ENCODE measurements at places on chromosomes 16 and 17. TPM values are rescaled to one million over a fixed set of nuclear protein-coding genes. Genes with fewer than 3 reads are reported as not detected.
A peak's percentile ranks its signal among the peaks of the same experiment; 100 is the strongest.

- H3K4me1 ChIP-seq = peaks cover 29% of the 10 kb centered on the region
- DNase-seq = no peak
- no peaks in the 10 kb centered on the region for H3K27me3 ChIP-seq
- no peak overlapping the region for H3K27ac ChIP-seq
- H3K4me3 ChIP-seq = no peak overlapping the region
Observed at GRCh38 chr17:29903471-29903870, 26.6 kb downstream of the SSH2 start.

DNA sequence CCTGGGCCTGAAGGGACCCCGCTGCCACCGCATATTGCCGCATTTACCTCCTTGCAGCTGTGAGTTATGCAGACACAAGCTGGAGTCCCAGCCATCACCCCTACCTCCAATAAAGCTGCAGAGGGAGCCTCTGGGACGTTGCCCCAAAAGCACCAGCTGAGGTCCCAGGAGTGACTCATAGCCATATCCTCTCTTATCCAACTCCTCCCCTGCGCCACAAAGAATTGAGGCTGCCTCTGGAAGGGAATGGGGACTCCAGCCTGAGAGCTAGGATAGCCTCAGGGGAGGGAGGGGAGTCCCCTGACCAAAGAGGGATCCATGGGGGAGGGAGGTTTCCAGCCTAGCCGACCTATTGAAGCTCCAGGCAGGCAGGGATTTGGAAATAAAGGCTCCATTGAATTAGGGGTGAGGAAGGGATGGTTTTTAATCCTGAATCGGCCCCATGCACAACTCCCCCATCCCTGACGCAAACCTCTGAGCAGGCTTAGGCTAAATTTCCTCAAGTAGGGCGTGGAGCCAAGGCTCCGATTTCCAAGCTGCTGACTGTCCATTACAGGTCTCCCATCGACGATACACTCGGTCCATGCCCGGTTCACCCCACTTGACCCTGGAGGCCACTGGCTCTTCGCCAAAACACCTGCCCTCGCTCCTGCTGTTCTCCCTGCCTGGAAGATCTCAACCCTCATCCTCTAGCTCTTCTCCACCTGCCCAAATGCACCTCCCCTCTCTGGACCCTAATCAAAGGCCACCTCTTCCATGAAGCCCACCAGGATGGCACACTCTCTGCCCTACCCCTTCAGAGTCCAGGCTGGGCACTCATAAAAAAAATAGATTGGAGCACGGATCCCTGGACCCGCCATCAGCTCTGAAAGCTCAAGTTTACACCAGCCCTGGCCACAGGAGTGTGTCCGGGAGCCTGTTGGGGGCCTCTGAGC is 27.5 kb downstream of the PIMREG start:
- H3K27me3 ChIP-seq = no peaks in the 10 kb centered on the region
- H3K27ac ChIP-seq = no peak overlapping the region
- H3K4me1 ChIP-seq = no peaks in the 10 kb centered on the region
- H3K36me3 ChIP-seq = no peaks in the 10 kb centered on the region
- DNase-seq = no peak
- H3K4me3 ChIP-seq = no peak overlapping the region

DNA sequence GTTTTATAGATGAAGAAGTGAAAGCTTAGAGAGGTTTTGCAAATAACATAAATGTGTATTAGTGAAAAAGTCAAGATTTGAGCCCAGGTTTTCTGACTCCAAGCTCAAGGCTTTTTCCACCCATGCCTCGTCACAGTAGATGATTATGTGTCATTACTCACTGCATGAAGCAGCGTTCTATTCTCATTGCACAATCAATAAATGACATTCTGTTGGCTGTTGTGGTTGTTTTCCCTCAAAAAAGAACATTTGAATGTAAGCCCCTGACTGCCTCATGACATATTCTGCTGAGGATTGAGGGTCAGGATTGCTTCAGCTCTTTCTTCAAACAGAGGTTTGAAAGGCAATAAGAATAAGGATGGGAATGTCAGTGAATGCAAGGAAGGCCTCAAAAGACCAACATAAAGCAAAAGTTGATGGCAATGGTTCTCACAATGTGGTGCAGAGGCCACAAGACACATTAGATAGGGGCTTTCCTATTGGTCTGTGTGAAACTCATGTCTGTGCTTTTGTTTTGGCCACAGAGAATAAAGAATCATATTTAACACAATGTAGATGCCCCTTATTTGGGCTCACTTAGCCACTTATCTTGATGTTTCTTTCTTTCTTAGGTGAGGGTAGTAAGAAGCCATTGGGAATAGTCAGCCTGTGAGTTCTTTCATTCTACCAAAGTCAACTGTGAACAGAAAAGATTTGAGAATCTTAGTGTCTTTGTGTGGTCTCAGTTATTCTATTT is 5.4 kb upstream of the MMD start:
- H3K27me3 ChIP-seq = peaks cover 12% of the 10 kb centered on the region
- H3K27ac ChIP-seq = no peak overlapping the region
- no peak overlapping the region for H3K4me3 ChIP-seq
- DNase-seq = no peak

DNA sequence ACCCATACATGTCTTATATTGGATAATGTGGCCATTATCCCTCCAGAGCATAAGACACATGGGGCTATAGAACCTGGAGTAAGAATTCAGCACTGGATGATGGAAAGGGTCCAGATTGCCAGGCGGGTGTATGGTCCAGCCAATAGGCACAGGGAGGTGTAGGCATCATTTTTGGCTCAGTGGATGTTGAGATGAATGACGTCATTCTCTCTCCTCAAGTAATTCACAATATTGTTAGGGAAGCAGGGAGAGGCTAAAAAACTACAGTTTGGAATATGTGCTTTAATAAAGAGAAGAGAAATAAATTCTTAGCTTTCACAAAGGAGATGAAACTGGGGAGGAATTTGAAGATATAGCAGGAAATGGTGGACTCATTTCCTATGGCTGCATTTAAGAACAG is 461.1 kb upstream of the GOT2 start:
- no peaks in the 10 kb centered on the region for H3K36me3 ChIP-seq
- no peak for DNase-seq
- H3K27ac ChIP-seq = no peak overlapping the region

DNA sequence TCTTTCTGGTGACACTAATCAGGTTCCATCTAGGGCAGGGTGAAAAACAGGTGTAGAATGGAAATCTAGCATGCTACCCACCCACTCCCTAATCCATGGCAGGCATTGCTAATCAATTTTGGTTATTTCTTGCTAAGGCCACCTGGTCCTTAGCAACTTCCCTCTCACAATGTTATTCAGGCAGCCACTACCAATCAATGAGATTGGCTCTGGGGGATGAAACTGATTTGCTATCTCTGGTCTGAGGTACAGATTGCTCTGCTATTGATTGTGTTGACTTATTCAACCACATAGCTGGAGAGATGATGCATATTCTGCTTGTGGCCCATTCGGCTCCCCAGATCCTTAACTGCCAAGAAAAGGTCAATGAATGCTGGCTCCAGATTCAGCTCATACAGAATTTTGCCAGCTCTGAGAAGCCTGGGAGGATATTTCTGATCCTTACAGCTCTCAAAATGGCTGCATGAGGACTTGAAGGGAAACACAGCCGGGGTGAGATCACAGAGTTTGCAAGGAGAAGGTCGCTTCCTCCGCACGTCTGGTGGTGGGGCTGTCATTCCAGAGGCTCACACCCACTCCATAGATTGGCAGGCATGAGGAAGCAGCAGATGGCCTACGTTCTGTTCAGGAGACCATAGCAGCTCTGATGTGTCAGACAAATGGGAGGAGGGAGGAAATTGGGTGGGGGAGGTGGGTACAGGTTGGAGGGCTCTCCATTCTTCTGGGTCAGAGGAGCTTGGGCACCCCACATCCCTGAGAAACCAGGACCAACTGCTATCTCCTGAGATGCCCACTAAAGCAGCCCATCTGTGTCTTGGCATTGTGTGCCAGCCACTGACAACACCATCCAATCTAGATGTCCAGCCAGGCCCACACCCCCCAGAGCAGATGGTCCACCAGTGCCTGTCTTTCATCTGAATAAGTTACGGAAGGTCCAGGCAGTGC is 22.3 kb downstream of the SEZ6 start:
- H3K27ac ChIP-seq = peak overlapping the region; percentile 47
- H3K4me1 ChIP-seq = peaks cover 26% of the 10 kb centered on the region
- no peaks in the 10 kb centered on the region for H3K36me3 ChIP-seq

- no peak overlapping the region for H3K27ac ChIP-seq
- DNase-seq = no peak
- peaks cover 29% of the 10 kb centered on the region for H3K27me3 ChIP-seq
- H3K4me1 ChIP-seq = peaks cover 29% of the 10 kb centered on the region
- no peak overlapping the region for H3K4me3 ChIP-seq
- no peaks in the 10 kb centered on the region for H3K36me3 ChIP-seq
Observed at GRCh38 chr16:2470234-2470601, 879 bp upstream of the NTN3 start.

DNA sequence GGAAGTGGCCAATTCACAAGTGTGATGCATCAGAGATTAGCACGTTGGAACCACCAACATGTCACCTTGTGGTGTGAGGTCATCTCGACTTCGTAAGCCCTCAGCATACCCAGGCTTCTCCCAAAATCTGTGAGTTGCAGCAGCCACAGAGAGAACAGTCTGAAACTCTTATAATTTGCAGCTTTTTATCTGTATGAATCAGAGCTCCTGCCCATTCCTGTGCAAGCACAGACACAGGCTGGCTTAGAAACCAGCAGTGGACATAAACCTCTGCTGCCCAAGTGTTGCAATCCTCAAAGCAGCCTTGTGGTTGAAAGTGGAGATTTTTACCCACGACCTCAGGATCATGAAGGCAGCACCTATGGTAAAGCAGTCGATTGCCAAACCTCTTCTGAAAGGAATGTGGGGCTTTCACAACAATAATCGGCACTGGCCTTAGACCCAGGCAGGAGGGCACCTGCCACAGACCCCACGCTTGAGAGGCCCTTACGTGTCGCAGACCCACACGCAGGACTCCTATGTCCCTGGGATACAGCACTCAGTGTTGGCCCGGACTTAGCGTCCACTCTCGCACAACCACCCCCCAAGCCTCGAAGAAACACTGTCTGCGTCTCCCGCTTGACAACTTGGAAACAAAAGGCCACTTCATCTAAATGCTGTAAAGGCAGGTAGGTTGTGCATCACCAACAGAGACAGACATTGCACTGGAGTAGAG is 24.5 kb upstream of the OSGIN1 start:
- no peak overlapping the region for H3K4me3 ChIP-seq
- no peak overlapping the region for H3K27ac ChIP-seq
- H3K4me1 ChIP-seq = no peaks in the 10 kb centered on the region
- no peaks in the 10 kb centered on the region for H3K27me3 ChIP-seq

GRCh38 chr17:28258347-28258887 is 60.6 kb upstream of the TMEM97 start:
- no peaks in the 10 kb centered on the region for H3K27me3 ChIP-seq
- no peak overlapping the region for H3K27ac ChIP-seq
- no peak overlapping the region for H3K4me3 ChIP-seq
- no peaks in the 10 kb centered on the region for H3K36me3 ChIP-seq
- H3K4me1 ChIP-seq = no peaks in the 10 kb centered on the region

- no peaks in the 10 kb centered on the region for H3K27me3 ChIP-seq
- no peak overlapping the region for H3K27ac ChIP-seq
- no peak for DNase-seq
- no peaks in the 10 kb centered on the region for H3K4me1 ChIP-seq
- H3K4me3 ChIP-seq = no peak overlapping the region
Observed at GRCh38 chr16:84347161-84347560, 21.2 kb upstream of the ATP2C2 start.

DNA sequence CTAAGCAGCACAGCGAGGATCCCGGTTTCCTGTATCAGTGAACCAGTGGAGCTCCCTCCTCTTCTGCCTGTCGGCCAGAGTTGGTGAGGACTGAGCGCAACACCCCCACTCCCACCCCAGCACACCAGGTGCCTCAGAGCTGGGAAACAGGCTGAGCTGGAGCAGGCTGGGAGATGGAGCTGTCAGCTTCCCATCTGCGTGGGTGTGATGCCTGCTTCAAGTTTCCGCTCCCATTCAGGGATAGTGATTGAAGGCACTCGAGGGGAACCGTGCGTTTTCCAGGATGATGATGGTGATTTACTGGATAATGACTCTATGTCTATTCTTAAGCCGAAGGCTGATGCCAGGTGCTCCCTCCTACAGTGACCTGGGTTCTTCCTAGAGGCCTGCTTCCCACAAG is 144.5 kb downstream of the TMEM132E start:
- H3K4me3 ChIP-seq = no peak overlapping the region
- H3K4me1 ChIP-seq = no peaks in the 10 kb centered on the region
- DNase-seq = no peak
- H3K36me3 ChIP-seq = no peaks in the 10 kb centered on the region
- H3K27ac ChIP-seq = no peak overlapping the region

DNA sequence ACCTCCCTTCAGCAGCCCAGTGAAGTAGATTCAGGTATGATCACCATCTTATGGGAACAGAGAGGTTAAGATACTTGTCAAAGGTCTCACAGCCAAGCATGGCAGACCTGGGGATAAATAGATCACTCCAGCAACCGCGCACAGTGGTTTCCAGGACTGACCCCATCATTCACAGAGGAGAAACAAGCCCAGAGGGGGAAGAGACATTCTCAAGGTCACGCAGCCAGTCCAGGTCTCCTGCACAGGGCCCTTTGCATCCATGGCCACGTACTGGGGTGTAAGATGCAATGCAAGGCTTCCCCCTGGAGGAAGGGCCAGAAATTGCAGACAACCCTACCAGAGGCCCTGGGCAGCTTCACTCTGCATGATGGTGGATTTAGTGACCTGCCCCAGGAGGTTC is 19.9 kb downstream of the TLE7 start:
- H3K27ac ChIP-seq = no peak overlapping the region
- no peak overlapping the region for H3K4me3 ChIP-seq
- peak; percentile 18 for DNase-seq
- H3K4me1 ChIP-seq = peaks cover 4% of the 10 kb centered on the region
- no peaks in the 10 kb centered on the region for H3K27me3 ChIP-seq

- H3K36me3 ChIP-seq = no peaks in the 10 kb centered on the region
- no peaks in the 10 kb centered on the region for H3K4me1 ChIP-seq
- no peak overlapping the region for H3K4me3 ChIP-seq
- no peak overlapping the region for H3K27ac ChIP-seq
- H3K27me3 ChIP-seq = peaks cover 3% of the 10 kb centered on the region
Observed at GRCh38 chr17:61568219-61569072, 22.6 kb downstream of the NACA2 start.

The MT4 gene
- not detected for total RNA-seq

The CHST5 gene
- not detected for total RNA-seq

The NECAB2 gene
- not detected for total RNA-seq

The RHBDL1 gene
- 2.2 TPM for total RNA-seq

Measured in CD4-positive, alpha-beta memory T cell (primary cell).